ENCODE measurements at places on chromosomes 16 and 17. TPM values are rescaled to one million over a fixed set of nuclear protein-coding genes. Genes with fewer than 3 reads are reported as not detected.

The FNDC8 gene
- not detected for total RNA-seq

The HOXB1 gene
- total RNA-seq, result not detected

DNA sequence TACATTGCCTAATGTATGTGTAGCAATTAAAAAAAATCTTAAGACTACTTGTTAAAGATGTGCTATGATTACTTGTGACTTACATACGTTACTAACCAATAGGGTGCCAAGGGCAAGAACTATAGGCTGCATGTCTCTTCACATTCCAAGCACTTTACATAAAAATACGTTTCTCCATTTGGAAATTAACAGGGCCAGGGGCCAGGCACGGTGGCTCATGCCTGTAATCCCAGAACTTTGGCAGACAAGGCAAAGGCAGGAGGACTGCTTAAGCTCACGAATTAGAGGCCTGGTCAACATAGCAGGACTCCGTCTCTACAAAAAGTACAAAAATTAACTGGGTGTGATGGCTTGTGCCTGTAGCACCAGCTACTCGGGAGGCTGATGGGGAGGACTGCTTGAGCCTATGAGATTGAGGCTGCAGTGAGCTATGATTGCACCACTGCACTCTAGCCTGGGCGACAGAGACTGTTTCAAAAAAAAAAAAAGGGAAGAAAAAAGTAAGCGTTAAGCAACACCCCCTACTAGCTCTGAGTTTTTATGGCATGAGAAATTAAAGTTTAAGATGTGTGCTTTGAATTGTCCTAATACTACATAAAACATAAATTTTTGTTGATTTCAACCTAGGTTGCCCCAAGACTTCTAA is 12.3 kb downstream of the PSMD12 start:
- DNase-seq, result no peak

The HOXB7 gene
- total RNA-seq, result 13.2 TPM

DNA sequence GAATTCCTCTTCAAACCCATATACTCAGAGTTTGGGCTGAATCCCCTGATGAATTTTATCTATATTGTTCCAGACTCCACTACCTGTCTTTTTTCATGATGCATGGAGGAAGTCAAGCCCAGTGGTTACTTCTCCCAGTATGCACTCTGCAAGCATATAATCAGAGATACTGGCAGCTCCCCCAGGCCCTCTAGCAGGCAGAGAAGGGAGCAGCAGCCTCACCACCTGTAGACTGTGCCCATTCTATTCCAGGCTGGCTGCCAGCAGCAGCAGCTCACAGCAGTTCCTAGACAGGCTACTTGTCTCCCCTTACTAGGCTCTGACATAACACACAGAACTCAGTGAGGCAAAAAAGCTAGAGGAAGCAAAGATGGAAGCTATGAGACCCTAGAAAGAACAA is 3.4 kb downstream of the MKS1 start:
- DNase-seq, result no peak

DNA sequence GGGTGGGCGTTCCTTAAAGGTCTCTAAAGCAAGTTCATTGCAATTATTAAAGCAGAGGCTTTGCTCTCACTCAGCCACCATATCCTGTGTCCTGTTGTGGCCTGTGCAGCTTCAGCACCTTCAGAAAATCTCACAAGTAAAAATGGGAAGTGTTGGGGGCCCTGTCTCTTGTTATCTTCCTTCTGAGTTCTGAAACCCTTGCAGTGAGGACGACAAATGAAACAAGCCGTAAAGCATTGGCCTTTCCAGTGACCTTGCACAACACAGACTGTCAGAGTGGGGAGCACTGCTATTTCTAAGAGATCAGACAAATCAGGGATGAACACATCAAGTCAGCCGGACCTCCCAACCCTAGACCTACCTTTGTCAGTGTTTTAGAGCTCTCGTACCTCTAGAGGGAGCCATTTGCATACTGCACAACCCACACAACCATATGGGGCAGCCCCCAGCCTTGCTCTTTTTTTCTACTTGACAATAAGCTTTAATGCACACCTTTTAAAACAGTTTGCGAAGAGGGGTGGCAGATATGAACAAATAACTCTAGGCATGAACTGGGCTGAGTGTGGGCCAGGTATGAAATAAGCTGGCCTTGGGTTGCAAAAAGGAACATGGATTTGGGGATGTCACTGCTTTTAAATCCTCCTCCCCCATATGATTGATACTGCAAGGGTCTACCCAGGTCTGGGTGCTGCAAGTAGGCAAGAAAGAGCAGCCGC is 89.8 kb downstream of the KATNIP start:
- peak; percentile 44 for DNase-seq

GRCh38 chr17:73291260-73291801 is 20.5 kb downstream of the CDC42EP4 start:
- DNase-seq, result peak; percentile 96

- no peak for DNase-seq
Measured at GRCh38 chr17:82351254-82351712, 7.8 kb upstream of the TEX19 start.

The FOXK2 gene
- 23.1 TPM for total RNA-seq

- peak; percentile 82 for DNase-seq
Measured at GRCh38 chr17:7021993-7022778, 664 bp upstream of the BCL6B start.

- no peak for DNase-seq
Measured at GRCh38 chr16:70769761-70770160, 31.2 kb downstream of the VAC14 start.

The SLC16A11 gene
- not detected for total RNA-seq
